ENCODE measurements at places on chromosomes 11 and 22.

- DNase-seq: no peak
These were observed 22.6 kb upstream of the IRAG1 start for GRCh38 chr11:10716122-10716521.

DNA sequence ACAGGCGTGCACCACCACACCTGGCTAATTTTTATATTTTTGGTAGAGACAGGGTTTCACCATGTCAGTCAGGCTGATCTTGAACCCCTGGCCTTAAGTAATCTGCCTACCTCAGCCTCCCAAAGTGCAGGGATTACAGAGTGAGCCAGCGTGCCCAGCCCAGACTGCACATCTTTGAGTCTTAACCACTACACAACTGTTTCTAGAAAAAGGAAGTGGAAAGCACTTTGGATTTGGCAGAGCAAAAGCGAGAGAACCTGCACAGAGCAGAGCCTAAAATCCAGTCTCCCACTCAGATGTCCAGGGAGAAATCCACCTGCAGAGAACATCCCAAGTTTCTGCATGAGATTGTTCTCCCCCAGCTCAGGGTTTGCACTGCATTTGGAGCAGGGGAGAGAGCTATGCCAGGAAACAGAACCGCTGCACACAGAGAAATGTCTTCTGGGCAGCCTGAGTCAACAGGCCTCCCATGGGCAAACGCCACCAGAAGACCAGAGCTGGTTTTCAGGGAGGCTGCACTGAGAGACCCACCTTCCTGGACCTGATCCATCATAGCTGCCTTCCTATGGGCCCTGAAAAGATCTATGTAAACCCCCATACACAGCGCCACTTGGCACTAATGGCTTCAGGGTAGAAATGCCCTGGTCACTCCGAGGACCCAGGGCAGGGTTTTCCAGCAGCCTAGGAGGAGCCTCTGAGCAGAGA, 54.0 kb downstream of the RPUSD4 start:
- DNase-seq: no peak

- no peak for DNase-seq
These were observed 407.1 kb upstream of the LRRC4C start for GRCh38 chr11:41866525-41866924.

GRCh38 chr11:408154-409007, 6.4 kb downstream of the SIGIRR start:
- no peak for DNase-seq

- DNase-seq: peak; percentile 82
These were observed 2.5 kb upstream of the SEPTIN3 start for GRCh38 chr22:41966607-41967240.

DNA sequence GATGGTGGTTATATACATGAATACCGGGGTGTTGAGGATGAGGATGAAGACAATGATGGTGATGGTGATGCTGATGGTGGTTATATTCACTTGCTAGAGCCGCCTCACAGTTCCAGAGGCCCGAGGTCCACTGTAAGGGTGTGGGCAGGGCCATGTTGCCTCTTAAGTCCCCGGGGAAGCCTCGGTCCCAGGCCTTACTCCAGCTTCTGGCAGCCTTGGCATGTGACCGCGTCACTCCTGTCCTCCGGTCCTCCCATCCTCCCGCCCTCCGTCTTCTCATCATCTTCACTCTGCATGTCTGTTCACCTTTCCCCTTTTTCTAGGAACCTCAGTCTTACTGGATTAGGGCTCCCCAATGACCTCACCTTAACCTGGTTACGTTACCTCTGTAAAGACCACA, 54.6 kb downstream of the IGLL1 start:
- DNase-seq: no peak

- DNase-seq: no peak
These were observed 78.7 kb downstream of the HORMAD2 start for GRCh38 chr22:30158744-30159500.

DNA sequence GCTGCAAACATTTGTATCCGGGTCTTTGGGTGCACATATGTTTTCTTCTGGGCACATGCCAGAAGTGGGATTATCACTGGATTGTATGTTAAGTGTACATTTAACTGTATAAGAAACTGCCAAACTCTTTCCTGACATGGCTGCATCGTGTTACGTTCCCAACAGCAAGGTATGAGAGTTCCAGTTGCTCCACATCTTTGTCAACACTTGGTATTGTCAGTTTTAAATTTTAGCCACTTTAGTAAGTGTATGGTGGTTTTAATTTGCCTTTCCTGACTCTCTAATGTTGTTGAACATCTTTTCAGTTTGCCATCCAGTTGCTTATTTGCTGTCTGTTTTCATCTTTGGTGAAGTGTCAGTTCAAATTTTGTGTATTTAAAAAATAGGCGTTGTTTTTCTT, 22.5 kb upstream of the SMIM38 start:
- no peak for DNase-seq

DNA sequence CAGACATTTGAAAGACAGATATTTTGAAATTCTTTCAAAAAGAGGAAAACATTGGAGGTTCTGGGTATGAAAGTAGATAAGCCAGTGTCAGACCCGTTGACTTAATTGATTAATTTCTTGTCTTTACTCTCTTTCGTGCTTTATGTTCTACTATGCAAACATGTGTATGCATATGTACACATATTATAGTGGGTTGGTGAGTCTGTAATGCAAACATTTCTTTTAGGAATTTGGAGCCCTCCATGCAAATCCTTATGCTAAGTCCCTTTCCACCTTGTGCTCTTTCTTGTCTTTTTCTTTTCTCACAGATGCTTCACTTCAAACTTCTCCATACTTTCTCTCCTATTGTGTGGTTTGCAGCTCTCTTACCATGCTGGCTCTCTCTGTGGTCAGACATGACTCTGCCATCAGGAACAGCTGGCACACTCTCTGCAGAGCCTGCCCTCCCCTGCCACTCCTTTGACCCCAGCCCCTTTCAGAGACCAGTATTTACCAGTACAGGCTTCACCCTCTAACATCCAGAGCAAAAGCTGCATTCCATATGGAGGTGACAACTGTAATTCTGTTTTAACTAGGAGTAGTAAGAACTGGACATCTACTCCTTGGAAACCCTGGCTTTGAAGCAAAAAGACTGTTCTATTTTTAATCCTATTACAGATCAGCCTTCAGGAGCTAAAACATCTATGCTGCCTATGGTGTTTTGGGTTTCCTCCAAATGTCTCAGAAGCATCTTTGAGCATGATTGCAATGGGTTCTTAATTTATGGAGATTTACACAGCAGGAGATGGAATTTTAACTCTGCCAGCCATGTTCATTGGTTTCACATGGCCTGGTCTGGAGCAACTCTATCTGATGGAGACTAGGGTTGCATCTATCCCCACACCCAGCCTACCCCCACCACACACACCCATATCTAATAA, 386.9 kb upstream of the FAT3 start:
- no peak for DNase-seq

Data from common myeloid progenitor, CD34-positive (primary cell).